Mucosa of gallbladder (tissue), 1 donor: ENCODE measurements at places on chromosomes 3 and 15.

DNA sequence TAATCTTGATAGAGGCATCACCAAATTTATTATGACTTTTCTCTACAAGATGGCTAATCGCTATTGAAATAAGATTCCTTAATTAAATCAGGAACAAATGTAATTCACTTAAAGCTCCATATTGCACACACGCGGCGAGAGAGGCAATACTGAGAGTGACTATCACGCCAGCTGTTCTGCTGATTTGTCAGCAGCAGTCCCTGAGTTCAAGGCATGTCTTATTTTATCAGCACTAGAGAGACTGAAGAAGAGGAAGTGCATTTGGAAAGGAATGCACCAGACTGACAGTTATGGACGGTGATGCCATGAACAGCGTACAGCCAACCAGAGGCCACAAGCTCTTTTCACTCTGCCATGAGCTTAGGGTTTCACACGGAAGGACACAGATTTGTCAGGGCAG, 83.6 kb upstream of the SLCO3A1 start:
- DNase-seq, result no peak

- DNase-seq, result no peak
These were observed 80.2 kb downstream of the DPH6 start for GRCh38 chr15:35465783-35466182.

- DNase-seq, result no peak
These were observed 197.5 kb downstream of the PTPRG start for GRCh38 chr3:61758839-61759238.

- DNase-seq, result no peak
These were observed 8.5 kb upstream of the FBLN2 start for GRCh38 chr3:13540297-13540995.

- peak; percentile 16 for DNase-seq
These were observed 54.7 kb downstream of the RPL22L1 start for GRCh38 chr3:170815340-170815739.

DNA sequence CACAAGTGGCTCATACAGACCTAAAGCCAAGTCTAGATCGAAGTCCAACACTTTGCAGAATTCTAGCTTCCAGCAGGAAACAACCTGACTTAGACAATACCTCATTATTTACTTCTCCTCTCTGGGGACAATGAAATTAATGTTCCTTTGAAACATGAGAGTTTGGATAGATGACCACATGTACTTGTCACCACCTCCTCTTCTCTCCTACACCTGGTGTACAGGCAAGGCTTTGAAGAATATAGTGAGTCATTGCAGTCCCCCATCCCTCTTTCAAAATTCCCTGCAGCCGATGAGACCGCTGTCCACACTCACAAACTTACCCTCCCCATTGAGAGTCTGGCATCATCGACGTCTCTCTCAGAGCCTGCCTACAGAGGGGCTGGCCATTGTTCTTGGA, 189.0 kb upstream of the HES1 start:
- DNase-seq, result no peak

- no peak for DNase-seq
These were observed 26.0 kb upstream of the CYP11A1 start for GRCh38 chr15:74393423-74393822.

DNA sequence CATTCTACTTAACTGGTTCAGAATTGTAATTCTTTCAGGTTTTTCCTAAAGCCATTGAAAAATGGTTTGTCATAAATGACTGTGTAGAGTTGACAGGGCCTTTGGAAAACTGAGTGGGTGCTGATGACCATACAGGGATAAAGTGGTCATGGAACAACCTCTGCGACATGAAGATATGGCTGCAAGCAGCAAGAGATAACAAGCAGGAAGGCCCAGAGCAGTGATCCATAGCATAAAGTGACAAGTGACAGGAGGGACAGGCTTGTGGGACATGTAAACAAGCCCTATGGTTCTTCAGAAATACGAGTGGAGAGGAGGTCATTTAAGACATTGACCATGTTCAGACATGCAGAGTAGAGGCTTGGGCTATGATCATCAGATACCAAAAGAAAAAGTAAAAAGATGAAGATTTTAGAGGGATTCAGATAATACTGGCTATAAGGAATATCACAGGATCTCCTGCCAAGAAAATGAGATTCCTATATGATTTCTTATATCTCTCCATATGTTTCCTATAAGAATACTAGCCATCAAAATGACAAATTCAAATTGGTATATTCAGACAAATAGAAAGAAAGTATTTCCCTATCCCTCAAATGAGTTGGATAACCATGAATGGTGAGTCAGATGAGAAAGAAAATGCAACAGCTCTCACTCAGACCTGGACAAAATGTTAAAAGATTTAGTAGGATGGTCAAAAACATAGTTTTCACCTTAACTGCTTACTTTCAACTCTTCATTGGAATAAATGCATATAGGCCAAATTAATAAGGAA, 827.6 kb upstream of the CFAP20DC start:
- DNase-seq, result no peak

- DNase-seq, result no peak
These were observed 1.7 kb downstream of the ZMAT3 start for GRCh38 chr3:179069762-179070390.

DNA sequence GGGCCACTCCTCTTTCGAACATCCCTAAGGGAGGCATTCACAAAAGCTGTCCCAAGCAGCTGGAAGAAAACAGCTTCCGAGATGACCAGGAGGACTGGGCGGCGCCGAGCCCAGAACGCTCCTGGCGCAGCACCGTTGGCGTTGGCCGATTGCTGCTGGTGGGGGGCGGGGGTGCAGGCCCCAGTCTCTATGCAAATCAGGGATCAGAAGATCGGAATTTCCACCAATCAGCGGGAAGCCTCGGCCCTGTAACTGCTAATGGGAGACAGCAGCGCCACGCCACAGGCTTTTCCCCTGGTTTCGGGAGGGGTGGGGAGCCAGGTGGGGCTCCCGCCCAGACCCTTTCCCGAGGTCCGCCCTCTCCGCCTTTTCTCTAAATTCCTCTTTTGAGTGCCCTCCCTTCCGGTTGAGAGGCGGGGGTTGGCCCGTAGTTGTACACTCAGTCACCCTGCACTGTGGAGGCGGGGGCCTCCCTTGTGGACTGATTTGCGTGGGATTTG, 27.0 kb downstream of the HMCES start:
- DNase-seq, result peak; percentile 91

- DNase-seq, result no peak
These were observed 185.9 kb downstream of the SUCLG2 start for GRCh38 chr3:67468511-67468910.

DNA sequence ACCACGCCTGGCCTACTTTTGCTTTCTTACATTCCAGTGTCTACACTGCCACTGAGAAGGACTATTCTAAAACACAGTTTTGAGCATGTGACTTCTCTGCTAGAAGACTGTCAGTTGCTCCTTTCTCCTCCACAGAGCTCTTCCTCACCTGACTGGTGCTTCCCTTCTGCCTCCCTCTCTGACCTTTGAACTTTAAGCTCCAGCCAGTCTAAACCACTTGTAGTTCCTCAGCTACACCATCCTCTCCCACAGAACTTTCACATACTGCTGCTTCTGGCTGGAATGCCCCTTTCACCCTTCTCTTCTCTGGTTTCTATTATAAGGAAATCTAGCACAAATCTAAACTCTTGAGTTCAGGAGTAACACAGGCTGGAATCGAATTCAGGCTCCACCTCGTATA, 9.1 kb downstream of the NCEH1 start:
- DNase-seq, result no peak

GRCh38 chr15:93852761-93853160, 378.6 kb upstream of the MCTP2 start:
- DNase-seq, result no peak

- no peak for DNase-seq
These were observed 34.0 kb downstream of the BHLHE40 start for GRCh38 chr3:5013021-5013906.

DNA sequence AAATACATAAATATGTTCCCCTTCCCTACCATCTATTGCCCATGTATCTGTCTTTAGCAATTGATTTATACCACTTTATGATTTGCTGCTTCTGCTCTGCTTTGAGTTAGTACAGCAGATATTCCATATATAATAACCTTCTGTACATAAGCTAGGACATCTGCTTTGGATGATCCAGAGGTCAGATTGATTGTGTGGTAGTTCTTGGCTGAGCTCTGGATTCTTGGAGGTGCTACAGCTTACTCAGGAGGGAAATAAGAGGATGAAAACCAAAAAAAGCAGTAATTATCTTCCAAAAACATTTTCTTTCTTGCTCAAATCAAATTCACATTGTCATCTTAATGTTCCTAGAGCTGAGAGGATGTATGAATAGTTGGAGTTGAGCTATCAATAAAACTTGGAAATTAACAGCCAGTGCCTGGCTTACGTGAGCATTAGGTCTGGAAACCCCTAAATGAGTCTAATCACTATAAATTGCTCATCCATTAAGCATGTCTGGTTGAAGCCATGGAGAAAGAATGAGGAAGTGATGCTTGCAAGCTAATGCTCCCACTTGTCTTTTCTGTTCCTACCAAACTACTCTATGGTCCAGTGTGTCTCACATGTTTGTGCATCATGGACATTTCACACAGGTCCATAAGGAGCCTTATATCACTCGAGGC, 36.3 kb upstream of the TMEM42 start:
- no peak for DNase-seq

GRCh38 chr3:112293368-112294321, at the start of gene SLC9C1:
Gene SLC9C1, minus strand, starts transcription at chr3:112294216. Its CDS starts 7,425 bp downstream, at chr3:112286791.
- peak; percentile 77 for DNase-seq

DNA sequence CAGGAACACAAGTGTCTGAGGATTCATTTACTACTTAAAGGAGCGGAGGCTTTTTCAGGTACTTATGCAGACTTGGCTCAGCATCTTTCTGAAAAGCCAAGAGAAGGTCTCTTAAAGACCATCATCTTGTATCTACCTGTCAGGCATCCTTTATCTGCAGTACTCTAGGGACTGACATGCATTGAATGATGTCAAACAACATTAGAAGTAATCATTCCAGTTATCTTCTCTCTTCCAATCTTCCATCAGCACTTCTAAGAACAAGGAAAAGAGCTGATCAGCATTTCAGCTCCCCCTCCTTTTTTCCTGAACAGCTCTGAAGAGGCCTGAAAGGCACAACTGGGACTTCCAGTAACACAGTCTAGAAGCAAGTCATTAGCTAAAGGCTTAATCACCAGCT, 214.8 kb downstream of the KCNH8 start:
- no peak for DNase-seq

- DNase-seq, result peak; percentile 31
These were observed 111.7 kb downstream of the NUP210 start for GRCh38 chr3:13308380-13308801.

GRCh38 chr3:100999160-100999559, 5.9 kb upstream of the ABI3BP start:
- DNase-seq, result no peak

DNA sequence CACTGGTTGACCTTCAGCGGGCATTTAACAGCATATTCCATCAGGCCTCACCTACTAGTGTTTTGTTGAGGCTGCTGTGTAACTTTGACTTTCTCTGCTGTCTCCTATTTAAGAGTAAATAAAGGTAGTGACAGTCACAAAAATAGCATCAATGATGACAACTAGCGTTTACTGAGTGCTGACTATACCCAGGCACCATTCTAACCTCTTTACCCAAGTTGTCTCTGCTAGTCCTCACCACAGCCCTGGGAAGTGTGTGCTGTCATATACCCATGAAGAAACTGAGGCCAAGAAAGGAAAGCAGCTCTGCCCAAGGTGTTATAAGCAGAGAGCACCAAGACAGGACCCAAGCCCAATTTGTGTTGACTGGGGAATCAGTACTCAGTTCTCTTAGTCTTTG, 286.4 kb upstream of the CTDSPL start:
- DNase-seq, result no peak

GRCh38 chr3:4019501-4019900, 220.3 kb downstream of the LRRN1 start:
- no peak for DNase-seq

DNA sequence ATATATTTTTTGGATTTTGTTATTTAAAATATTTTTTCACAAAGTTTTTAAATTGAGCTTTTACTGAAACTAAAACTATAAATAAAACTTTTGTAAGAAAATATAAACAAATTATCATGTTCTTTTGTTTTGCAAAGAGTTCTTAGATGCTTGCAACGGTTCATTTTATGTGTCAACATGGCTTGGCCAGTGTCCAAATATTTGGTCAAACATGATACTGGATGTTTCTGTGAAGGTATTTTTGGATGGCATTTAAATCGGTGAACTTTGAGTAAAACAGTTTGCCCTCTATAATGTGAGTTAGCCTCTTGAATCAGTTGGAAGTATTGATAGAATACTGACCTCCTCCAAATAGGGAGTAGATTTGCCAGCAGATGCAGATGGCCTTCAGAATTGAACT, 612.6 kb upstream of the NECTIN3 start:
- DNase-seq, result no peak

- no peak for DNase-seq
These were observed 349.4 kb upstream of the SATB1 start for GRCh38 chr3:18774319-18775088.

DNA sequence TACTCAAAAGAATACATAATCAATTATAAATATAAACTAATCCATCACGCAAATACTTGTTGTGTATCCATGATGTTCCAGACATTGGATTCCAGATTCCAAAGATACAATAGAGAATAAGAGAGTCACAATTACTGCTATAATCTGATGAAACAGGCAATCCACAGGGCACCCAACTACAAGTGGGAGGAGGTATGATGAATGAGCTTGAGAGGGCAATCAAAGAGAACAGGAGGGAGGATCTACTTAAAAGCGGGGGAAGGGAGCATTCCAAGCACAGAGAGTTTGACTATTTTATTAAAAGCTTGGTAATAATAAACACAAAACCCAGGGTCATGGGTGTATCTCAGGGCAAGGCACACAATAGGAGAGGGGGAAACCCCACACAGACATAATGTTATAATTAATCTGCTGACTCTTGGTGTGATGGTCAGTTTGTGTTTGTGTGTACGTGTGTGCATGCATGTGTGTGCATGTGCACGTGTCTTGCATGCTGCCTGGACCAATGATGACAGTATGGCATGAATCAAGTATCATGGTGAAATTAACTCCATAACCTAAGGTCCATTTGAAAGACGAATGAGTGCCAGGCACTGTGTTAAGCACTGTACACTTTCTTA, 325.4 kb upstream of the WNT5A start:
- no peak for DNase-seq

DNA sequence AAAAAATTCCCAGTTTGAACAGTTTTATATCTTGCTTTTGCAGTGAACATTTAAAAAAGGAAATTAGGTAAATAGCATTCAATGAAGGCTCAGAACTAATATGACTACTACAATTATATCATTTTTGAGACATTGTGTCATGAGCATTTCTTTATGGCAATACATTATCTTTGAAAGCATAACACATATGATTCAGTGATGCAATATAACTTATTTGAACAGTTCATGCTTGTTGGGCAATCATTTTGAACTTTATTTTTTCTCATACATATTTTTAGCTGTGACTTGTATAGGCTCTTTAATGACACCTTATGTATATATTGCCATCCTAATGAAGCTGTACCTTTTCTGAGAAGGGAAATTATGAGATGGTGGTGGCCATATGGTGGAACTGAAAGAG, 828.6 kb upstream of the NR2F2 start:
- DNase-seq, result no peak
